ENCODE measurements at places on chromosomes 12 and 14.
A peak's percentile ranks its signal among the peaks of the same experiment; 100 is the strongest.

DNA sequence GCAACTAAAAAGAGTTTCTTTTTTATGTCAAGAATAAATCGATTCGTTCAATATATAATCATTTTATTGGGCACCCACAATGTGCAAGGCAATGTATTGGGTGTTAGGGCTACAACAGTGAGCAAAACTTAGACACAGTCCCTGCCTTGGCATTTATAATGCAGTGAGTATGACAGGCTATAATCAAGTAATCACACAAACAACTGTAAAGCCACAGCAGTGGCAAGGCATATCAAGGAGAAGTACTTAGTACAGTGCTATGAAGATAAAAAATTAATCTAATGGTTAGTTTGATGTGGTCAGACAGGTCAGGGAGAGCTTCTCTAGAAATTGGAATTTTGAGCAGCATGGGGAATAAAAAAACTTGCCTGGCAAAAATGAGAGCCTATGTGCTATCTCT is 39.5 kb upstream of the OTOGL start:
- no peak for DNase-seq

- DNase-seq: no peak
Observed at GRCh38 chr14:65676361-65677014, 264.0 kb downstream of the FUT8 start.

DNA sequence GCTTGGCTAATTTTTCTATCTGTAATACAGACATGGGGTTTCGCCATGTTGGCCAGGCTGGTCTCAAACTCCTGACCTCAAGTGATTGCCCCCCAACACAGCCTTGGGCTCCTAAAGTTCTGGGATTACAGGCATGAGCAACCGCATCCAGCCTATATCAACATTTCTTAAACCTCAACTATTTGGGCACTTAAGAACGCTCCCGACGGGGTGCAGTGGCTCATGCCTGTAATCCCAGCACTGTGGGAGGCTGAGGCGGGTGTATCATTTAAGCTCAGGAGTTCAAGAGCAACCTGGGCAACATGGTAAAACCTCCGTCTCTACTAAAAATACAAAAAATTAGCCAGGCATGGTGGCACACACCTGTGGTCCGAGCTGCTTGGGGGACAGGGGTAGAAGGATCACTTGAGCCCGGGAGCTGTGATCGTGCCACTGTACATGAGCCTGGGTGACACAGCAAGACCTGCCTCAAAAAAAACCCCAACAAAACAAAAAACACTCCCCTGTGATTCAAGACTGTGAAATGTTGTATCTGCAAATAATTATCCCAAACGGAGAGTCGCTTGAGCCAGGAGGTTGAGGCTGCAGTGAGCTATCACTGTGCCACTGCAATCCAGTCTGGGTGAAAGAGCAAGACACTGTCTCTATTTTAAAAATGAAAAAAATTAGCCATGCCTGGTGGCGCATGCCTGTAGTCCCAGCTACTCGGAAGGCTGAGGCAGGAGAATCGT is 21.5 kb downstream of the PPTC7 start:
- DNase-seq: no peak

DNA sequence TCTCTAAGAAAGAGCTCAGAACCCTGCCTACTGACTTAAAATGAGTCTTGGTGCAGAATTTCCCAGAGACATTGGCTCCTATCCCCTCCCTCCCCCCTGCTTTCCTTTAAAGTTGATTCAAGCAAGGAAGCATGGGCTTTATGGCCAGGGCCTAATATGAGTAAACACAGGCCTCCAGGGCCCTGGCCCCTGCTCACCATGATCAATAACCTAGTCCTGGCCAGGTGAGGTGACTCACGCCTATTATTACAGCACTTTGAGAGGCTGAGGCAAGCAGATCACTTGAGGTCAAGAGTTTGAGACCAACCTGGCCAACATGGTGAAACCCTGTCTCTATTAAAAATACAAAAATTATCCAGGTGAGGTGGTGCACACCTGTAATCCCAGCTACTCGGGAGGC is 165.1 kb upstream of the TMCC3 start:
- DNase-seq: no peak

DNA sequence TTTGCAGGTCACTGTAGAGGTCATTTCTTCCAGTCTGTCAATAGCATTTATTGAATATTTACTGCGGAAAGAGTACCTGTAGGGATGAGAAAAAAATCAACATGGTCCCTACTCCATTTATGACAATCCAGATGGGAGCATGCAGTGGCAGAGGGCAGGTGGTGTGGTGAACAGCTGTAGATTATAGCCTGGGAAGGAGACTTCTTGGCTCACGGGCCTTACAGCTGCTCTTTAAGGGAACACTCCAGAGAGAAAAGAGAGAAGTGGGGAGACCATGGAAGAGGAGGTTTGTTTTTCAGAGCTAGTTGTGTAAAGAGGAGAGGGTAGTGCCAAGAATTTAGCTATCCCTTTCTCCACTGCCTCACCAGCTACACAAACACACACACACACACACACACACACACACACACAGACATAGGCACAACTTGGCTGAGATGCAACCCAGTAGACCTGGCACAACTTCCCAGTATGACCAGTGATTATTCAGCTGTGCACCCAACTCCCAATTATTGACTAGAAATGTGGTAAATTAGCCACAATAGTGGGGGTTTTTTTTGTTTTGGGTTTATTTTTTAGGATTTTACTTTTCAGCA is 41.0 kb downstream of the GPHB5 start:
- DNase-seq: no peak

- DNase-seq: no peak
Observed at GRCh38 chr12:11718768-11719253, 69.3 kb downstream of the ETV6 start.

DNA sequence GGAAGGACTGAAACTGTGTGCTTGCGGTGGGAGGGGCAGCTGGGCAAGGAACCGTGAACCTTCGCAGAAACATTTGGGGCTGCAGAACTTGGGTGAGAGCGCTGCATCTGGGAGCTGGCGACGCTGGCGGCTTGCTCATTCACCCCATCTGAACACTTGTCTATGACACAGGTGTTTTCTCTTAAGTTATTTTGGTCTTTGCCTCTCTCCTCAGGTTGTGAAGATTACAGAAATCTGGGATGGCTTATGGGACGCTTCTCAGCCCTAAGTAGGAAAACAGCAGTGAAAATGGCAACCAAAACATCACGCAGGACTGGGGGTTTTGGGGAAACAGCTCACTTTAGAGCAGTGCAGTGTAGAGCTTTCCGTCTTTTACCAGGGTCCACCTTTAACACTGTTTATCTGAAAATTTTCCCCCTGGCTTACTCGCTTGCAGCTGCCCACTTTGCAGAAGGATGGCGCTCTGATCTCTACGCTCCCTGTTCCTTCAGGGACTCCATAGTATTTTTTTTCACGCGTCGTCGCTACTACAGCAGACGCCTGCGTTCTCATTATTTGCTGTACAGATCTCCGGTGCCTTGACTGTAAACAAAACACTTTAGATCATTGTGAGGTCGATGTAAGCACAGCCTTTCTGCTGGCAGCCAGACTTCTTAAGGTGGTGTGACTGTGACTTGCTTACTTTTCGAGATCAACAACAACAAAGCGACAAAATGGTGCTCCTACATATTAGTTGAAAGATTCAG is 2.7 kb upstream of the CDKN1B start:
- peak; percentile 39 for DNase-seq

GRCh38 chr12:28184375-28184774 is 5.9 kb upstream of the CCDC91 start:
- no peak for DNase-seq

GRCh38 chr12:76929499-76929898 is 50.7 kb upstream of the CSRP2 start:
- DNase-seq: no peak

DNA sequence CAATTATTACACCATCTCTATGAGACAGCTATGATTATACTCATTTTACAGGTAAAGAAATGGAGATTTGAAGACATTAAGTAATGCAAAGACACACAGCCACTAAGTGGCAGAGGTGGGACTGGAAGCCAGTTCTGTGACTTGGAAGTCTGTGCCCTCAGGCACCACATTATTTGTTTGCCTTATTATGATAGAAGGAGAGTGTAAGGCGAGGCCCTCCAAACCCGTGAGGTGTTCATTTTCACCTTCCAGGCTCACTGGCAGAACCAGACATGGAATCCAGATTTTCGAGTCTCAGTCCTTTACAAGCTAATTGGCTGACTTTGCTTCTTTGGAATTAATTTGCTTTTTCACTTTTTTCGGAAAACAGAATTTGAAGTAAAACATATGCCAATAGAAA is 107.9 kb downstream of the CAND1 start:
- DNase-seq: no peak

DNA sequence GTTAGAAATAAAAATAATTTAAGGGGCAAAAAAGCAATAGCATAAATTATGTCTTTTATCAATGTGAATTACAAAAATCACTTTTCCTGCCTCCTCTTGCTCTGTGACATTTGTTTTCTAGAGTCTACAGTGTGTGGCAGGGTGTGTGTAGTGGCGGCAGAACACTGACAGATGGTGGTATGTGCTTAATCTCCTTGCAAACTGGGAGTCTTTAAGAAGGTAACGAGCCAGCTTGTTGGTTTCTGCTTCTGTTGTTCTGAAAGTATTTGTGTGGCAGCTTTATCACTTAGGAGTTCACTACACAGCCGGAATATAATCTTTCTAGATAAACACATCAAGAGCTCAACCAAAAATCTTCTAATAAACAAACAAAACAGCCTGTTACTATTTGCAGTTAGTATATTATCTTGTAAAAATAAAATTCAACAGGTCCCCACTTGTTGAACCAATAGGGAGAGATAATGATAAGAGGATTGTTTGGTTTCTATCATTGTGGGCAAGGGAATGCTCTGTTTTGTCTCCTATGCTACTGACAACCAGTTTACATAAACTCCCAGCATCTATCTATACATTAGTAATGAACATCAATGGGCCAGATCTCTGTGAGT is 13.0 kb downstream of the CDKL1 start:
- no peak for DNase-seq

GRCh38 chr14:33851366-33851765 is 99.5 kb downstream of the EGLN3 start:
- DNase-seq: no peak

DNA sequence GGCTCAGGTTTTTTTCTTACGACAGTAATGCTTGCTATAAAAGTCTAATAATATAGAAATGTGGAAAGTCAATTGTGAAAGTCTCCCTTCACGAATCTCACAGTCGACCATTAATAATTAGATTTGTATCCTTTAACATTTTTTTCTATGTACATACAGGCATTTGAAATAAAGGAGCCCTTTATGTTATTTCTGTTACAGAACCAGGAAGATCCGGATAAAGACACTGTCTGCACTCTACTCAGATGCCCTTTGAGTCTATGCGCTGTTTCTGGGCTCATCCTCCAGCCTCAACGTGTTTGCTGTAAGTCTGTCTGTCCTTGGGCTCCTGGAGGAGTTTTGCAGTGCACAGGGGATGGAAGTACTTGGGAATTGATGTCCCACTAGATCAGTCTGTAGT is 212.2 kb upstream of the ATP2B1 start:
- no peak for DNase-seq

DNA sequence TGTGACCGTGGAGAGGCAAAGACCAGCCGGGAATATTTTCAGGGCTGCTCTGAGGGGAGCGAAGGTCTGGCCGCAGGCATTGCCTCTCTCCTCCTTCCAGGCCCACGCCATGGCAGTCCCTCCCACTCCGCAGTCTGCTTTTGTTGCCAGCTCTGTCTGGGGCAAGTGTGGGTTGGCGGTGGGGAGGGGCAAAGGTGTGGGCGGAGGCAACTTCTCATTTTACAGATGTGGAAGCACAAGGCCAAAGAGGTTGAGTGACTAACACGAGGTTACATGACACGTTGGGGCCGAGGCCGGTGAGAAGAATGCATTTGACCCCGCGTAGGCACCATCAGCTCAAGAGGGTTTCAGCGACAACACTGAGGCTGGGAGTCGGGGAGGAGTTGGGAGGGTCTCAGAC is 6.1 kb upstream of the FAIM2 start:
- DNase-seq: peak; percentile 67

DNA sequence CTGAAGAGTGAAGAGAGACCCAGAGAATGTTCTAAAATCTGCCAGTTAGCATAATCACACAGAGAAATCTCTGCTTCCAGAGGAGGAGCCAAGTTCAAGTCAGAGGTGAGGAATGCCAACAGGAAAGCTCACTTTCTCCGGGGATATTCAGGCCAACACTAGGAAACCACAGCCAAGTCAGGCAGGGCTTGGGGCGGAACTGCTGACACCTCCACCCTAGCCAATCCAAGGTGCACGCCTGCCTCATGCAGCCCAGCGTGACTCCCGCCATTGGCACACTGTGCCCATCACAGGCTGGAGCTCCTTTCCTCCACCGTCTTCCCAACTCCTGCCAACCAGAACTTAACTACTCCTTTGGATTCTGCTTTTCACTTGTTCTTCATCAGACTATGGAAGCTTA is 374.3 kb upstream of the CCDC196 start:
- DNase-seq: no peak

- DNase-seq: no peak
Observed at GRCh38 chr14:87325741-87326140, 667.2 kb downstream of the GALC start.

DNA sequence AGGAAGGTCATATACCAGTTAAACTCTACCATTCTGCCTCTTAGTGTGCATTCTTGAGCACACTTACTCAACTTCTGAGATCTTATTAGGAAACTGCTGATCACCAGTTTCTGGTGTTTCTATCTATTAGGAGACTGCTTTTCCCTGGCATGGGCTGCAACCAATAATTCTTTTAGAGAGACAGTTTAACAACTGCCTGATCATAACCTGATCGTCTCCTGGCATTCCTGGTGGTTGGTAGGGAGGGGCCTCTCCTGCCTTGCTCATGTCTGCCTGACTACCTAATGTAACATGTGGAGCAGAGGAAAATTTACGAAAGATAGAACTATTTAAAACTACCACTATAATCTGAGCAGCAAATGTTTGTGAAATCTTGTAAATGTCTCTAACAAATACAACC is 75.3 kb upstream of the MGAT4C start:
- peak; percentile 28 for DNase-seq

DNA sequence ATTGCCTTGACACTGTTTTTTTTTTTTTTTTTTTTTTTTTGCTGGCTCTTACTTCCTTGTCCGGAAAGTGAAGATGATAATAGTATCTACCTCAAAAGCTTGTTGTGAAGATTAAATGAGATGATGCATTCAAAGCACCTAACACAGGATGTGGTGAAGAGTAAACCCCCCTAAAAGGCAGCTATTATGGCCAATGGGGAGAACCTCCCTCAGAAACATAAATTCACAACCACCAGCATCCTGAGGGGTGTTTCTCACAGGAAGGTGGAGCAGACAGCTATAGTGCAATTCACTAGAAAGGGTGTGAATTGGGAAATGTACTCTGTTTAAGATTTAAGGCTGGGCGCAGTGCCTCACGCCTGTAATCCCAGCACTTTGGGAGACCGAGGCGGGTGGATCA is 85.4 kb upstream of the CRY1 start:
- no peak for DNase-seq

GRCh38 chr12:132407992-132408391 is 78.6 kb upstream of the GALNT9 start:
- DNase-seq: no peak

- DNase-seq: no peak
Observed at GRCh38 chr14:100692859-100693558, 33.7 kb upstream of the DLK1 start.
